GM19239 (cell line): ENCODE measurements at places on chromosomes 13 and 19.
A peak's percentile ranks its signal among the peaks of the same experiment; 100 is the strongest.

DNA sequence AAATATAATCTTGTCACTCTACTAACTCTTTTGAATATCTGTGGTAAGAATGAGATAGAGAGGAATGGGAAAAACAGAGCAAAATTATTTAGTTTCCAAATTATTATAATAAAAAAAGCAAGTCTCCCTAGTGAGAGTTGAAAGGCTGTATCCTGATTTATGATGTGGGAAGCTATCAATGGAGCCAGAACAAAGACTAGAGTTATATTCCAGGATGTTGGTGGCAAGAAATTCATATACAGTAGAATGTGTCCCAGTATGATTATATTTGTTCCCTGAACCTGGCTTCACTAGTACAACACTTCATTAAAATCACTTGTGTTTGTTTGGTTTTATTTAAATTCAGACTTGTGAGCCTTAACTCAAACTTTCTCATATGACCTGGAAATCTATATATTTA, 630.3 kb downstream of the GPC5 start:
- DNase-seq: no peak

DNA sequence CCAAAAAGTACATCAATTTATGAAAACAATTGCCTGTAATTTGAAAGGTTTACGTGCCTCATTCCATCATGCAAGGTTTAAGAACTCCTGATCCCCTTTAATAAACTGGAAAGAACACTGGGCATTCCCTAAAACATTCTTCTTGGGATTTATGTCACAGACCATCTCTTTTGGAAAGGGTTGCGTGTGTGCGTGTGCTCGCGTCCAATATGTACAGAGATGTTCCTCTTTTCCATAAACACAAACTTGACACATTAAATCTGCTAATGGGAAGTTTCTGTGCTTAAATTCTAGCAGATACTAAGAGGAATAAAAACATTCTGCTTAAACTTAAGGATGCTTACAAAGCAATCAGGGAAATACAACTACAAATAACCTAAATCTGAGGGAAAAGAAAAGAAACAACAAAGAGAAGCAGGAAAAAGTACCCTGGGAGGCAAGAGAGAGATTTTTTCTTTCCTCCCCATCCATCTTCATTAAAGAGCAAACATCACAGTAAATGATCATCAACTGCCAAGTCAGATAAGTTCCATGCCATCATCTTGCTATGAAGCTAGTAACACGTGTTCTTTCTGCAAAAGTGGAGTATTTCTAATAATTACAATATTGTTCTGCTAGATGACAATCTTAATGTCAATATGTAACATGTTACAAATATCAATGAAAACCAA, 83.7 kb downstream of the STK24 start:
- DNase-seq: no peak

- DNase-seq: no peak
These were observed 2.4 kb downstream of the DZIP1 start for GRCh38 chr13:95642028-95642621.

GRCh38 chr13:60645676-60646075, 248.7 kb downstream of the TDRD3 start:
- DNase-seq: no peak

GRCh38 chr13:22789916-22790315, 390.9 kb upstream of the SGCG start:
- DNase-seq: no peak

GRCh38 chr19:40521276-40521675, 54.5 kb downstream of the SPTBN4 start:
- no peak for DNase-seq

- DNase-seq: no peak
These were observed 28.4 kb upstream of the ENOX1 start for GRCh38 chr13:43815204-43815603.

DNA sequence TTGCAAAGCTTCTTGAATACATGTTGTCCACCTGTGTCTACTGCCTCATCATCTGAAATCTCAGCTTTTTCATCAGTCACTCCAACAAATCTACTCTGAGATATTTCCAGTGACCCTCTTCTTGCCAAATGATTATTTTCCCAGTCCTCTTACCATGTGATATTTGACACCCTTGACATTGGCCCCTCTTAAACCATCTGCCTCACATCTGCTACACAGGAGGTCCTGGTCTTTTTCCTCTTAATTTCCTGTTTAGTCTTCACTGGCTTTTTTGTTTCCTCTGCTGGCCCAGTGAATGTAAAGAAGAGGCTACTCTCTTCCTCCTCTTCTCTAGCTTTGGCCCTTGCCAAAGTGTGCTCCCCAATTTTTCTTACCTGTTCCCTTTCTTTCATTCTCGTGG, 218.7 kb downstream of the DNAJC15 start:
- no peak for DNase-seq

GRCh38 chr19:23345838-23346237, 49.4 kb downstream of the ZNF91 start:
- no peak for DNase-seq

GRCh38 chr19:50629801-50630200, 9.9 kb downstream of the SYT3 start:
- DNase-seq: no peak

- no peak for DNase-seq
These were observed 169.3 kb downstream of the STK24 start for GRCh38 chr13:98407575-98407974.

DNA sequence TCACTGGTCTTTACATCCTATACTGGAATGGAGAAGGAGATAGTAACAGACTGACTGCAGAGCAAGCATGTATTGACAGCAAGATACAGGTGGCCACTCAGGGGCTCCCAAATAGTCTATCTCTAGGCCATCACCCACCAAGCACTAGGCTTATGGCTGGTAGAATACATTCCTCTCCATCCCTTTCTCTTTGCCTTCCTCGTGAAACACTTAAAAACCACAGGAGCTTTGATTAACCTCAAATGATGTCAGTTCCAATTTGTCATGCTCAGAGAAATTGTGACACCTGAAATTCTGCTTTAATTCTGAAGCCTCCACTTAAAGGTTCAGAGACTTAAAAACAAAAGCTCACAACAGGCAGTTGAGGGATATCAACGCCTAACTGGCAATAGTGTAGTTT, 17.2 kb downstream of the ENOX1 start:
- no peak for DNase-seq

DNA sequence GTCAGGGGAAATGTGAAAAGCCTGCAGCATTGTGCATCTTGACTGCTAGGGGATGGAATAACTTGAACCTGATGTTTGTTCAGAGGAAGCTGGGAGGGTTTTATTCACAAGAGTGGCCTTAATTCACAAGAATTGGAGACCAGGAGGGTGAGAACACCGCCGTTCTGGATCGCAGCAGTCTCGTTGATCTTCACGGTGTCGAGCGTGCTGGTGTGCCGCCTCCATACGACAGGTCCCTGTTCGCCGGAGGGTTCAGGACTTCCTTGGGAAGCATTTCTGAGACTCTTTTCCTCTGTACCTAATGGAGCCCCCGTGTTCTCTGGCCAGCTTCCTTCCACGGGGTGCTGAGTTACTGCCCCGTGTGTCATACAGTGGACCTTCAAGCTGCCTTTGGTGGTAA, 66.9 kb downstream of the ARHGEF7 start:
- no peak for DNase-seq

DNA sequence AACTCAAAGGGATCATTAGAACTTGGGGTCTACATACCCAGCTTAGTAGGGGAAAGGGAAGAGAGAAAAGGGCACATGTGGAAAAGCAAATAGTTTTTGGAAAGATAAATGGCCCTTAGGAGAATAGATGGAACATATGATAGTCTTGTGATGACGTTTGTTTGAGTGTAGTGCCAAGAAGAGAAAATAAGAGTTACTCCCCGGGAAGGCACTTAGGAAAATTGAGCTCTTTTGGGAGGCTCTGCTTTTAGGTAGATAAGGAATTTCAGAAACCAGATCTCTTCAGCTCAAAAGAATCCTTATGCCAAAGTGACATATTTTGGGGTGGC, 44.8 kb upstream of the SERTM1 start:
- DNase-seq: no peak

- DNase-seq: no peak
These were observed 96.2 kb downstream of the ZIC5 start for GRCh38 chr13:99875391-99875790.

- DNase-seq: no peak
These were observed 6.8 kb downstream of the FAM98C start for GRCh38 chr19:38409631-38410133.

GRCh38 chr19:17522988-17523872, 11.8 kb downstream of the PGLS start:
- DNase-seq: peak; percentile 84

DNA sequence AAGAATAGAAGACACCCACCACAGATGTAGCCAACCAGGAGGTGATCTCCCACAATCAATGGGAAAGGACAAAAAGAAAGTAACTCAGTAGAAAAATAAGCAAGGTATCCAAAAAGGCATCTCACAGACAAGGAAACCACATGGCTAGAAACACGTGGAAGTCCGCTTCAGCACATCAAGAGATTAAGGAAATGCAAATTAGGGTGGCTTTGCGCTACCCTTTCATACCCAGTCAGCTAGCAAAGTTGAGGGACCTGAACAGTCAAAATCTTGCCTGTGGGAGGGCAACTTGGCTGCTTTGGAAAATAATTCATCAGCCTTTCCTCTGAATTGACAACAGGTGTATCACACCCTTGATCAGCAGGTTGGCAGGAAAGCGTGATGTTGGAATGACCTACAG, 11.6 kb upstream of the UQCR11 start:
- DNase-seq: no peak

- DNase-seq: no peak
These were observed 265.7 kb downstream of the ABCC4 start for GRCh38 chr13:95035311-95036109.

- DNase-seq: peak; percentile 19
These were observed 160.4 kb upstream of the SGCG start for GRCh38 chr13:23020246-23020843.

- no peak for DNase-seq
These were observed 1.7 kb downstream of the PDX1 start for GRCh38 chr13:27921421-27921960.

GRCh38 chr19:55552620-55553019, 7.3 kb upstream of the SBK3 start:
- DNase-seq: no peak

GRCh38 chr13:78978381-78978998, 319.5 kb upstream of the OBI1 start:
- peak; percentile 10 for DNase-seq

- no peak for DNase-seq
These were observed 62.0 kb upstream of the C13orf46 start for GRCh38 chr13:114035583-114036531.

- no peak for DNase-seq
These were observed 18.4 kb downstream of the AMER2 start for GRCh38 chr13:25153736-25154135.

- DNase-seq: peak; percentile 72
These were observed 12.4 kb downstream of the TMEM143 start for GRCh38 chr19:48351341-48351752.

DNA sequence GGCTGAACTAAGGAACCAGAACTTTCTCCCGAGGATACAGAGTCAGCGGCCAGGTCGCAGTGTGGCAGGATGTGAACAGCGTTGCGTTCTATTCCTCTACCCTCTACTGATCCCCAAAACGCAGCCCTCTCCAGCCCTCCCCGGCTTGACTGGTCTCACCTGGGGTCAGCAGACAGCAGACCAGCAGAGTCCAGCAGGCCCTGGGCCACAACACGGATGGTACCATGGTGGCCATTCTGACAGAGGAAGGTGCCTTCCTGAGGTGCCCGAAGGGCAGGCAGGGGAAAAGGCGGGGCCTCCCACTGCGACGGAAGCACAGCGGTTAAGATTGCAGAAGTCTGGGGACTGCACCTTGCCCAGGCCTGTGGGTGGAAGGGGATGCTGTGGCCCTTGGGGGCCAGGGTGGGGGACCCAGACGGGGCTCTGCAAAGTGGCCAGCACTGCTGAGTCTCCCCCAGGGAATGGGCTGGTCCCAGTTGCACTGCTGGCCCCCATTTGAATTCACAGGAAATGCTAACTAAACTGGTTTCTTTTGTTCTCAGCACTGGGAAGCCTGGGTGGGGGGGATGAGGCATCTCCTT, at the start of gene ICAM3:
Gene ICAM3 (minus strand): TSS at position 245 of the 581 bp plus-strand sequence. CDS start 10 bp downstream, at position 235.
- DNase-seq: peak; percentile 67

- no peak for DNase-seq
These were observed 29.2 kb downstream of the TMTC4 start for GRCh38 chr13:100645382-100645781.

GRCh38 chr19:13808856-13809255, 13.6 kb downstream of the ZSWIM4 start:
- no peak for DNase-seq
